Stimulated activated CD4-positive, alpha-beta T cell treated with anti-CD3 and anti-CD28 coated beads, Interleukin-1b, Interleukin-23, amount 100 ng/mL, for 4 hours (primary cell): ENCODE measurements at places on chromosomes 5 and 9.

- no peak for DNase-seq
Observed at GRCh38 chr5:16559702-16560101, 57.1 kb downstream of the RETREG1 start.

GRCh38 chr5:16932401-16932800, 3.7 kb downstream of the MYO10 start:
- no peak for DNase-seq

DNA sequence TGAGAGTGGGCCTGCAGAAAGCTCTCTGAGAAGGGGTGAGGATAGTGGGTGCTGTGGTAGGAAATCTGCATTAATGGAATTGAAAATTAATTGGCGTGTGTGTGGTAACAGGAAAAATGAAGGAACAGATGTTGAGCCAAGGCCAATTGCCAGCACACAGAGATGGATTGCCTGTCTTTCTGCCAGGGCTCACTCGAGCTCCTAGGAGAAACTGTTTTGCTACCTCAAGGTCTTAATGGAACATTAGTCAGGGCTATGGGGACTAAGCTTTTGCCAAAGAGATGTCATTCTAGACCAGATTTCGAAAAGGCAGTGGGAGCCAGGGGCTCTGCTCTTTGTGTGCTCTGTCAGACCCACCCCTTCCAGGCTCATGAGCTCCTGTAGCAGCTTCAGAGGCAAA, 124.0 kb upstream of the EFNA5 start:
- no peak for DNase-seq

DNA sequence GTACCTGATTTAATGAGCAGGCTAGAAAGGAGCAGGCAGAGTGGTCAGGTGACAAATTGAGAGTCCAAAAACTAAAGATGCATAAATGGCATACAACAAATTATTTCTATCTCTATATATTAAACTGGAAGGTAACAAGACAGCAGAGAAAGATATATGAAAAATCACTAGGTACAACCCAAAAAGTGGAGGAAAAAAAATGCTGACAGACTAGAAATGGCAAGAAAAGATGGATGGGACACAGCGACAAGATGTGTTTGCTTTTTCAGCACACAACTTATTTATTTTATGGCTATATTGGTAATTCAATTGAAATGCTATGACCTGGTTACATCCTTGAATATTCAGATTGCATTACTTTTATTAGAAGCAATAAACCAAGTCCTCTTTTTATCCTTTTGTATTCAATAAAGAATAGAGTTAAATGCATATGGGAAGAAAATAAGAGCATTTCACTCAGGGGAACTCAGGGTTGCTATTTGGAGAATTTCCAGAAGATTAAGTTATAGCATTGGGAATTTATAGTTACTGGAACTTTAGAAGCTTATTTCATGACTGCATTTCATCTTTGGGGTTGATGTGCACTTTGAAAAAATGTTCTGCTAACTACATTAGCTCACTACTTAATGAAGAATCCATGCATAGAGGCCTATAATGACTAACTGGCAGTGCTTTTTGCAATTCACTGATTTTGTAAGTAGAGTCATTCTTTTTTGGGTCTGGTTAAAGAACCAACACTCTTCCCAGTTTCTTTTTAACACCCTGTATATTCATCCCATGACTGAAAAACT, 566.6 kb upstream of the TUSC1 start:
- no peak for DNase-seq

GRCh38 chr9:135320331-135320730, 159.3 kb upstream of the PPP1R26 start:
- DNase-seq, result no peak

DNA sequence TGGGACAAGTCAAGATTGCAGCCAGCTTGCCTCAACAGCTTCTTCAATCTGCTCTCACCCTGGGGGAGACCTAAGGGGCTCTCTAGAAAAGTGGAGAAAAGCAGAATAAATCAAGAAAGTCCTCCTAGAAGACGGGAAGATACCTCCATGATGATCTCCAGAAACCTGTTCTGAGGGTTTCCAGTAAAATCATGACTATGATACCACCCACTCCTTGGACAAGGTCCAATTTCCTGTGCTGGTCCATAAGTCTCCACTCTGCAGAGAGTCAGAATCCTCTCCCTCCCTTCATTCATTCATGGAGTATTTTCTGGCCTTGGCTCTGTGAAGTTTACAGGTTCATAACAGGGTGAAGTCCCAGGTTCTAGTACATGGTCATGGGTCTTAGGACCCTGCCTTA, 168.6 kb downstream of the SLC12A2 start:
- DNase-seq, result no peak

DNA sequence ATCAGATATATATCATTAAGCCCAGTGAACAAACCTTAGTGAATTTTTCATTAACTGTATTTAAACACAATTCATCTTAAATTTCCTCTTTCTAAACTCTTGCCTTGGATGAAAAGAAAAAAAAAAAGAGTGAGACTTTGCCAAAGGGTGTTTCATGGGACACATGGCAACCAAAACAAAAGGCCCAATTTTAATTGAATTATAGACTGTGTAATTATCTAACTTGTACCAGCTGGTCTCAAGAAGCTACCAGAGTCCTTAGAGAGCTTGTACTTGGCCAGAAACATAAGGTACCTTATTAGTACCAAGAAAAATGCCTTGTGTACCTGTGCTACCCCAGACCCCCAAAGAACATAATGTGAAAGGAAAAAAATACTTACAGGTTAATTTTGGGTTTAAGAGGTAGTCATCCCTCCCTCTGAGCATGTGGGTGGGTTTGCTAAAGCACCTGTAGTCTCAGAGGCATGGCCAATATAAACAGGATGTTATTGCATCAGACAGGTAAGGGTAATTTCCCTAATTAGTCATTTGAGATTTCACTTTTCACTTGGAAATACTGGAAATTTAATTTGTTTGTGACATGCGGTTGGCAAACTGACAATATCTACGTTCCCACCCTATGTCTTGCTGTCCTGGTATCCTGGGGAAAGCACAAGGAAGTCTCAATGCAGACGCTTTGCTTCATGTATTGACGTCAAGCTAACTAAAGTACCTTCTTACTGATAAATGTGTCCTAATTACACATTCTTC, 90.1 kb downstream of the SNCAIP start:
- DNase-seq, result no peak

DNA sequence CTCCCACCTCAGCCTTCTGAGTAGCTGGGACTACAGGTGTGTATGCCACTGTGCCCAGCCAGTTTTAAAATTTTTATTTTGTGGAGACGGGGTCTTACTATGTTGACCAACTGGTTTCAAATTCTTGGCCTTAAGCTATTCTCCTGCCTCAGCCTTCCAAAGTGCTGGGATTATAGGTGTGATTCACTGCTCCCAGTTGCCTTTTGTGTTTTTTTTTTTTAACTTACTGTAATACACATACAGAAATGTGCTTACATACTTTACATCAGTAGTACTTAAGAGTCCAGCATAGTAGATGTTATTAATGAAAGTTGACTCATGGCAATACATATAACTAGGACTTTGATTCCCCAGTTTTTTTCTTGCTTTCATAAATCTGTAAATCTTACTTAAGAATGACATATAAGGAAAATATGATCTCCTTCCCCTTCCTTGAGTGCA, 4.7 kb downstream of the MAN2A1 start:
- DNase-seq, result no peak

- no peak for DNase-seq
Observed at GRCh38 chr5:37996918-37997317, 157.1 kb upstream of the GDNF start.

- DNase-seq, result no peak
Observed at GRCh38 chr9:129341171-129341986, 163.3 kb upstream of the IER5L start.

DNA sequence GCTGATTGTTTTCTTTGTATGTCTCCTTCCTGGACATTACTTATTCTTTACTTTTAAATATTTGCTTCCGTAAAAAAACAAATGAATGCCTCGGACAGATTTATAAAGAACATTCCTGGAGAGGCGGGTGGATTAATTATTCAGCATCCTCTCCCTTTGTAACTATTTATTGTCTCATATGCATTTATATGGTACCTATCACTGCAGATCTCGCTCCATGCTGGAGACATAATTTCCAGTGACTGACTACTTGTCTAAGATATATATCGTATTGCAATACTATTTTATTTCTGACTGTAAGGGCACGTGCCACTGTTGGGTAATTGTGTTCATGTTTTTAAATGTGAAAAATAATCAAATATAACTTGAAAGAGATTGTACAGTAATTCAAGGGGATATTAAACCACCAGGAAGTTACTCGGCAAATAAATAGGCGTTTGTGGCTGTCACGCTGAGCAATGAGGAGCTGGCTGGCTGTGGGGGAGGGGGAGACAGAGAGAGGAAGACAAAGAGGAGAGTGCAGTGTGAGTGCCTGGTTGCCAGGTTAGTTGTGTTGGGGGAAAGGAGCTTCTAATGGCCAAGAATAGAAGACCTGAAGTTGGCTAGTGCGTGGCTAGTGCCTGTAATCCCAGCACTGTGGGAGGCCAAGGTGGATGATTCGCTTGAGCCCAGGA, 131.8 kb upstream of the GABRP start:
- DNase-seq, result no peak

DNA sequence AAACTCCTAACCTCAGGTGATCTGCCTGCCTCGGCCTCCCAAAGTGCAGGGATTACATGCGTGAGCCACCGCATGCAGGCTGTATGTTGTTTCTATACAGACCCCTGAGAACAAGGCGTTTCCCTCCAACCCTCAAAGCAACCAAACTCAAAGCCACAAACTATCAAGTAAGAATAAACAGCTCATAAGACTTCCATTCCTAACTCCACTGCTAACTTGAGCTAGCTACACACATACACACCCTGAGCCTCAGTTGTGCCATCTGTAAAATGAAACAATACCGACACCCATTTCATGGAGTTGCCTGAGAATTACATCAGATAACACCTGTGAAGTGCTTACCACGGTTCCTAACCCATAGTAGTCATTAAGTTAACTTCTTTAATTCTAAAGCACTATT, 70.8 kb downstream of the SERINC5 start:
- DNase-seq, result no peak

DNA sequence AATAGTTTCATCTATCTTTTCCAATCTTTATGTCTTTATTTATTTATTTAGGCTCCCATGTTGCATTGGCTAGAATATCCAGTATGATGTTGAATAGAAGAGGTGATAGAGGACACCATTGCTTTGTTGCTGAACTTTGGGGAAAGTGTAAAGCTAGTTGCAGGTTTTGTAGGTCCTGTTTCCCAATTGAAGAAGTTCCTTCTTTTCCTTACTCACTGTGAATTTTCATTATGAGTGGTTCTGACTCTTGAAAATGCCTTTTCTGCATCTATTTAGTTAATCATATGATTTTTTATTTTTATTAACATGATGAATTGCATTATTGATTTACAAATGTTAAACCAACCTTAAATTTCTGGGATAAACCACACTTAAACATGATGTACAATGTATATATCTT, 58.9 kb upstream of the NR3C1 start:
- DNase-seq, result no peak

- no peak for DNase-seq
Observed at GRCh38 chr5:58939664-58940063, 356.8 kb downstream of the RAB3C start.

DNA sequence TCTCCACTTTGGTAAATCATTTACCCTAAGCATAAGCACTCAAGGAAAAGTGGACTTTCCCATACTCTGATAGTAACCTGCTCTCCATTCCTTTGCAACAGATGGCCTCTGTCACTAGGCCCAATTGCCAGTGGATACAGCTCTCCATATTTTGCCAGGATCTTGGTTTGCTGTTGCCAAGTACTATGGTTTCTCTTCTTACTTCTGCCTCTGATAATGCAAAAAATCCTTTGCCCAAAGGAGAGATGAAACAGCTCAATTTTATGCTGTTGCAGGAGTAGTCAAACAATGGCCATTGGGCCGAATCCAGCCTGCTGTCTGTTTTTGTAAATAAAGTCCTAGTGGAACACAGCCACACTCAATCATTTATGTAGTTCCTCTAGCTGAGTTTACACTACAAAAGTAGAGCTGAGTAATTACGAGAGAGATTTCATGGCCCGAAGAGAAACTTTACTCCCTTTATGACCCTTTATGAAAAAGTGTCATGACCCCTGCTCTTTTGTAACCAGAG, 92.5 kb downstream of the HTR4 start:
- DNase-seq, result no peak

DNA sequence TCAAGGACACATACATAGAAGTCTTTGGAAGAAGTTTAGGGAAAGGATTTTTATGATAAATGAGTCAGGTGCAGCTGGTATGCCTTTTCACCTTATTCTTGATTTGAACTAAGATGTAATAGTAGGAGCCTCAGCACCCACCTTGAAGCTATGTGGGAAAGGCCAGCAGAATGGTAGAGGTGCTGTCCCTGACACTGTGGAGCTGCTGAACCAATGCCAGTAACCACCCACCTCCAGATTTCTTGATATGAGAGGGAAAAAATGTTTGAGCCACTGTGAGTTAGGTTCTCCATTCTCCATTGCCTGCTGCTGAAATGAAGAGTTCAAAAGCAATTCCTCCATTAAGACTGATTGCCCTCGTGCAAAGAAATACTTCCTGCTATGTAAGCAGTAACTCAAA, 12.2 kb upstream of the HMGCR start:
- no peak for DNase-seq

DNA sequence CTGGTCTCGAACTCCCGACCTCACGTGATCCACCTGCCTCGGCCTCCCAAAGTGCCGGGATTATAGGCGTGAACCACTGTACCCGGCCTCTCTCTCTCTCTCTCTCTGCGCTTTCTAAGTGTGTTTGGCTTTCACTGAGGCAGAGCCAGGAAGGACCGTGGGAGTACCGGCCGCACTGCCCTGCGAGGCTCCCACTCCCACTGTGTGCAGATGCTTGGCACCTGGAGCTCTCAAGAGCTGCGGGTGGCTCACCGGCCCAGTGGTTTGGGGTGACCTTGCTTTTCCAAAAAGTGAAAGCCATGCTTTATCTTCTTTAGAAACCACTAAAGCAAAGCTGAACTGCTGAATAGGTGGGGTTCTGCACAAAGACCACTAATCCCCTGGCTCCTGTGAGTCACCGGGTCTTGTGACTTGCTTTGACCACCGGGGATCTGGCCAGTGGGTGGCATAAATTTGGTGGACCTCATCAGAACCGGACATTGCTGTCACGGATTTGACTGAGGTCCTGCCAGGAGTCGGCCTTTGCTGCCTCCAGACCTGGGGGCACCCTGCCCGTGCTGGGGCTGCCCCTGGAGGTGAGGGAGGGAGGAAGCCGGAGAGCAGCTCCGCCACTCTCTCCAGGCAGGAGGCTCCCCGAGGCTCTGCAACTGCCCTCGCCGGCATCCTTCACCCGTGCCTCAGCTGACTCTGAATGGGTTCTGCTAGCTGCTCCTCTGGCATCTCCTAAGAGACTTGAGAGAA, 228.9 kb downstream of the FANCC start:
- DNase-seq, result no peak

DNA sequence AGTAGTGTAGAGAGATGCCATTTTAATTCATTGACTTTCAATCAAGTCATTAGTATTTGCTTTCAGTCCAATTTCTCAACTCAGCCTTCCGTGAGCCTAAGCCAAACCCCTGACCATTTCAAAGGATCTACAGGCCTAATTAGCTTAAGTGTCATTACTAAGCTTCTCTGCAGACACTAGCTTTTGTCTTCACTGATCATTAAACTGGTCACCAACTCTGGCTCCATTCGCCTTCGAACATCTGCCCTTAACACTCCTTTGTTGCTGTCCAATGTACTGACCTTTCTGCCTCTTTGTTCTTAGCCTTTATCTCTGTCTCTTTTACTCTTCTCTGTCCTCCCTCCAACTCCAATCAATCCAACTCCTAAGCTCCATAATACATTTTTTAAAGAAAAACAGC, 299.3 kb downstream of the DIRAS2 start:
- DNase-seq, result no peak
